K562 (cell line): ENCODE measurements at places on chromosomes 12 and 14. TPM values are rescaled to one million over a fixed set of nuclear protein-coding genes. Genes with fewer than 3 reads are reported as not detected.

CLEC1A gene
- not detected in 2 replicates for polyA plus RNA-seq

TBK1 gene
- polyA plus RNA-seq = 29.3 and 33.0 TPM in 2 replicates

C14orf132 gene
- polyA plus RNA-seq = 0.04 TPM in 1 of 2 replicates, not detected in the other

ASB2 gene
- polyA plus RNA-seq = not detected in 2 replicates

AICDA gene
- polyA plus RNA-seq = not detected in 2 replicates

LALBA gene
- polyA plus RNA-seq = not detected in 2 replicates

TAS2R10 gene
- not detected in 2 replicates for polyA plus RNA-seq

CDH24 gene
- polyA plus RNA-seq = 15.5 and 16.2 TPM in 2 replicates

C12orf54 gene
- not detected in 2 replicates for polyA plus RNA-seq

FSCB gene
- not detected in 2 replicates for polyA plus RNA-seq

SYNE3 gene
- polyA plus RNA-seq = 1.7 and 1.8 TPM in 2 replicates

FOXG1 gene
- 1.3 TPM in 2 replicates for polyA plus RNA-seq

LMO3 gene
- polyA plus RNA-seq = not detected in 2 replicates

TTLL5 gene
- 12.1 and 12.3 TPM in 2 replicates for polyA plus RNA-seq

CLEC2A gene
- polyA plus RNA-seq = not detected in 2 replicates

INTS13 gene
- polyA plus RNA-seq = 50.6 TPM in 2 replicates
